ENCODE measurements at places on chromosomes 16 and 17. TPM values are rescaled to one million over a fixed set of nuclear protein-coding genes. Genes with fewer than 3 reads are reported as not detected.

The PSME3 gene
- 109 TPM for total RNA-seq

- H3K4me3 ChIP-seq: no peak overlapping the region
- no peaks in the 10 kb centered on the region for H3K36me3 ChIP-seq
- H3K4me1 ChIP-seq: peaks cover 7% of the 10 kb centered on the region
- peak; percentile 80 for DNase-seq
These were observed 83.2 kb downstream of the CNTNAP4 start for GRCh38 chr16:76360404-76360803.

DNA sequence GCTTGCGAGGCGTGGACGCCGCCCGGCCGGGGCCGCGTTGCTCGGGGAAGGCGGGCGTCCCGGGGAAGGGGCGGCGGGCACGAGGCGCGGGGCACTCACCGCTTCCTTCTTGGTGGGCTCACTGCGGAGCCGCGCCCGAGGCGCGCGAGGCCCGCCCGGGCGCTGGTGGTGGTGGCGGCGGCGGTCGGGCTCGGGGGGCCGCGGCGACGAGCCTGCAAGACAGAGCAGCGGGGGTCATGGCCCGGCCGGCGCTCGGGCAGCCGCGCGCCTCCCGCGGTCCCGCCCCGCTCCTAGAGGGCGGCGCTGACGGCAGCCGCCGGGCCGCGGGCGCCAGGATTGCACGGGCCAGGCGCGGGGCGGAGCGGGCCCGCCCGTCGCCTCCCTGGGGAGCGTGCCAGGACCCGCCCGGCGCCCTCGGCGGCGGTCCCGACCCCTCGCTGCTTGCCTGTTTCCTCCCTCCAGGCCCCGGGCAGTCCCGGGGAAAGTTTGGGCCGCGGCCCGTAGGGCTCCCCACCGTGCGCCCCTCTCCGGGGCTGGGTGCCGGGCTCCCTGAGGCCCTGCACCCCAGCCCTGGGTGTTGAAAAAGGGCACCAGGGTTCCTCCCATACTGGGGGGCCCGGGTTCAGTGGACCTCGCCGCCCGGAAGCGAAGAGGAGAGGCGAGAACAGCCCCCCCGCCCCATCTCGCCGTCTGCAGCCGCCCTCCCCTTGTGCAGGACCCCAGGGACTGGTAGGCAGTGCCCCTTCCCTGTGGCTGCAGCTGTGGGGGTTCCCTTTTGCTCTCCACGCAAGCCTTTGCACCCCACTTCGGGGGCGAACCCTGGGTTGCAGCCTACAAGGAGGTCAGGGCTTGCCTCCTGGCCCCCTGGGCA, at the start of gene C16orf74:
TSS of gene C16orf74 (minus strand) at position 270 of the 871 bp plus-strand sequence. CDS start 15,879 bp downstream, outside the sequence.
- H3K27ac ChIP-seq: no peak within 1 kb of the TSS
- H3K4me3 ChIP-seq: peak within 1 kb of the TSS; percentile 23
- peak; percentile 72 for DNase-seq
- H3K27me3 ChIP-seq: no peaks in the 10 kb centered on the region
- no peaks in the 10 kb centered on the region for H3K4me1 ChIP-seq
- peaks cover 3% of the 10 kb centered on the region for H3K36me3 ChIP-seq

DNA sequence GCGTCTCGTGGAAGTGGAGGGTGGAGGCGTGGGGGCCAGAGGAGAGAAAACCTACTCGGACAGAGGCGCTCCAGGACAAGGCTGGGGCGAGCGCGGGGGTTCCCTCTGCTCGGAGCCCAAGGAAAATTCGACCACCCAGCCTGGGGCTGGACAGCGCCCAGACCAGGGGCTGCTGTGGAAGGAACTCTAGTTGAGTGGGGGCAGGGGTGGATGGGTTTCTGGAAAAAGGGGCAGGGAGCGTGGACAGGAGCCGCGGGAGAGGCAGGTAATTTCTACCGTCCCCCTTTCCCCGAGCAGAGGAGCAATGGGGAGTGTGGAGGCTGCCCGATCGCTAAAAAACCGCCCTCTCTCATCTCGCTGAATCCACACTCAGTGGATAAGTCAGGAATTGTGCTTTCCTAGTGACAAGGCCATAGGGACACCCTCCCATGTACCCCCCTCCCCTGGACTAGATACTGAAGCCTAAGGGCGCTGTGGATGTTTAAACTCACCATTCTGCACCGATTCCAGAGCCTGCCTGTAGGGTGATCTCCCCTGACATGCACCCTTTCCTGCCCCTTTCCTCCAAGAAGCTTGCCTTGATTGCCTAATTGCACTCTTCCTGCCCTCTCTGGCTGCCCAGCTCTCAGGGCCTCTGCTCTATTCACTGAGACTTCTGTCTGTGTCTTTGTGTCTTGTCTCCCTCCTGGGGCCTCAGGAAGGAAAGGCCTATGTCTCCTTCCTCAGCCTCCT, 90.7 kb upstream of the TMEM97 start:
- H3K27ac ChIP-seq: peak overlapping the region; percentile 26
- peaks cover 17% of the 10 kb centered on the region for H3K27me3 ChIP-seq

The CACNG1 gene
- not detected for total RNA-seq

The LGALS9B gene
- 0.83 TPM for total RNA-seq

DNA sequence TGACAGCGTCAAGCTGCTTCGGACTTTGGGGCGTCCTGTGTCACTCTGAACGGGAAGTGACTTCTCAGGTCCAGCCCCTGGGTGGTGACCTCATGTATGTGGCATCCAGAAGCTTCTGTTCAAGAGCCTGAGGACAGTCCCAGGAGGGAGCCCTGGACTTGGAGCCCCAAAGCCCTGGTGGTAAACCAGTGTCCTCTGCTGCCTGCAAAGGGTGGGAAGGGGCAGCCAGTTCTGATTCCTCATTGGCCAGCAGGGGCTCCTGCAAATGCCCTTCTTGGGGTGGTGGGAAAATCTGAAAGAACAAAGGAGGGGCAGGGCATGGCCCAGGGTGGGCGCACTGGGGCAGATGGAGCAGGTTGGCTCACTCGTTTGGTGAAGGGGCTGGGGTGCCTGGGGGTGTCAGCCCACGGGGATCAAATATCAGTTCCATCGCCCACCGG, 1.6 kb downstream of the OSGIN1 start:
- DNase-seq: peak; percentile 60
- H3K27ac ChIP-seq: no peak overlapping the region
- peaks cover 5% of the 10 kb centered on the region for H3K4me1 ChIP-seq
- H3K4me3 ChIP-seq: no peak overlapping the region

The CD300H gene
- total RNA-seq: 1.1 TPM

- no peak overlapping the region for H3K27ac ChIP-seq
- H3K4me1 ChIP-seq: peaks cover 2% of the 10 kb centered on the region
- DNase-seq: no peak
- H3K27me3 ChIP-seq: no peaks in the 10 kb centered on the region
- H3K4me3 ChIP-seq: no peak overlapping the region
These were observed 32.7 kb downstream of the LITAF start for GRCh38 chr16:11554053-11554452.

DNA sequence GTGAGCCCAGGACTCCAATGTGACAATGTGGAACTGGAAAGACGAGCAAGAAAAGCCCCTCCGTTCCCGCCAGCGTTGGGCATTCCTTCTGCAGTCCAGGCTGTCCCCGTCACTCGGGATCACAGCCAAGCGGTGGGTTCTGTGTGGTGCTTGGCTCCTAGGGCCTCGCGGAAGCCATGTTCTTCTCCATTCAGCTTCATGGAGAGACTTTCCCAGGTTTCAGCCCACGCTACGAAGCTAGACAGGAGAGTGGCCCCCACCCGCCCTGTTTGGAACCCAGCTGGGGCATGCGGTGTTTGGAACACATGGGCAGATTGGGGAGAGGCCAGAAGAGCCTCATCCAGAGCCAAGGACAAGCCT, 5.8 kb downstream of the LMF1 start:
- no peaks in the 10 kb centered on the region for H3K27me3 ChIP-seq
- no peak overlapping the region for H3K4me3 ChIP-seq
- peaks cover 23% of the 10 kb centered on the region for H3K4me1 ChIP-seq

GRCh38 chr17:72516772-72517399, 396.1 kb downstream of the SOX9 start:
- no peak overlapping the region for H3K27ac ChIP-seq
- H3K27me3 ChIP-seq: no peaks in the 10 kb centered on the region
- no peaks in the 10 kb centered on the region for H3K36me3 ChIP-seq
- H3K4me3 ChIP-seq: no peak overlapping the region
- DNase-seq: no peak

DNA sequence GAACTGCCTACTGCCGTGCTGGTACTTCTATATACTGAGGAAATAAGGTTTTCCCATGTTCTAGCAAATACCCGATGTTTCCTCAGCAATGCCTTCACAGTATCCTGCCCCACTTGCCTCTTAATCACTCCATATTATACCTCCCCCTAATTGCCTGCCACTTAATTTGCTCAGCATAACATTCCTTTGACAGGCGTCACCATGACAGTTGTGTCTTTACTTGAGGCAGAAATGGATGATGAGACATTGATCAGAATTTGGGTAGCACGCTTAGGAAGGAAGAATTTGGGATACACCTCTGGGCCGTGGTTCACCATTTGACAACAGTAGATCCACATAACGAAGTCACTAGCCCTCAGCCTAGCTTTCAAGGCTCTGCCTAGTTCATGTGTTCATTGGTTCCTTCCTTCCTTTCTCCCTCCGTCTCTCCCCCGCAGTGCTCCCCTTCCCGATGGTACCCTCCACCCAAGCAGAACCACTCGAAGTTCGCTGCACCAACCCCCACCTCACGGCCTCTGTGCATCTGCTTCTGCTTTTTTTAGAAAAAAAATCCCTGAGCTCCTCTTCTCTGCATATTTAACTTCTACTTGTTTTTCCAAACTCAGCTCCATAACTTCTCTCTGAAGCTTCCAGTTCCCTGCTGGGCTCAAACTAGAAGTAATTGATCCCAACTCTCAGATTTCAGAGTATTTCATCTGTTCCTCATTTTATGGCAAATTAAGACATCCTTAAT, 19.4 kb downstream of the IQCK start:
- H3K4me1 ChIP-seq: no peaks in the 10 kb centered on the region
- peaks cover 2% of the 10 kb centered on the region for H3K36me3 ChIP-seq
- H3K27ac ChIP-seq: no peak overlapping the region
- no peaks in the 10 kb centered on the region for H3K27me3 ChIP-seq
- no peak for DNase-seq
- H3K4me3 ChIP-seq: no peak overlapping the region

The KRTAP9-4 gene
- total RNA-seq: not detected

DNA sequence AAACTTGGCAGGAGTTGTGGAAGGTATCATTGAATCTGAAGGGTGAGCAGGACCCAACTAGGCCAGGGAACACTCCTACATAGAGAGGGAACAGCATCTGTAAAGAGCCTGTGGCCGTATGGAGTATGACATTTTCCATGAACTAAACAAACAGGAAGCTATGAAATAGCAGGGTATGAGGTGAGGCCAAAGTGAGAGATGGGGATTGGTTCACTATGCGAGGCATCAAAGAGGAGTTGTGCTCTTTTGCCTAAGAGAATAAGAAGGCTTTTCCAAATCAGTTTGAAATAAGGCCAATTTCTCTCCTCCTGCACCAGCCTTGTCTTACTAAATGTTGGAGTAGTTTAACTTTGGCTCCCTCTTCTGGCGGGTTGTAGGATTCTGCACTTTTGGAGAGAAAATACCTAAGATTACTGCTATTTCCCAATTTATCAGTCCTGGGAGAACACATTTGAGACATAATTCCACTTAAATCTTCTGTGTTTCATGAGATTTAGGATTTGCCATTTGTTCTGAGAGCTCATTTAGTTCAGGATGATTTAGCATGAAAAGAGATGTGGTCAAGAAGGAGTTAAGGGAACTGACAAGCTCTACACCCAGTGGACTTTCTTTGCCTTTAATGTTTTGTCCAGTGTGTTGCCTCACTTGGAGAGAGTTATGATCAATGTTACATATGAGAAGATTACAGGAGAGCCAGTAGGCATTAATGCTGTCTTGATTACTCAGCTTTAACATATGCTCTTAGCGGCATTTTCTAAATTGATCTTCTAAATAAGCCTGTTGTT, 55.4 kb downstream of the TNRC6C start:
- no peaks in the 10 kb centered on the region for H3K4me1 ChIP-seq
- no peak overlapping the region for H3K4me3 ChIP-seq
- DNase-seq: peak; percentile 92
- H3K27me3 ChIP-seq: no peaks in the 10 kb centered on the region
- H3K27ac ChIP-seq: no peak overlapping the region

DNA sequence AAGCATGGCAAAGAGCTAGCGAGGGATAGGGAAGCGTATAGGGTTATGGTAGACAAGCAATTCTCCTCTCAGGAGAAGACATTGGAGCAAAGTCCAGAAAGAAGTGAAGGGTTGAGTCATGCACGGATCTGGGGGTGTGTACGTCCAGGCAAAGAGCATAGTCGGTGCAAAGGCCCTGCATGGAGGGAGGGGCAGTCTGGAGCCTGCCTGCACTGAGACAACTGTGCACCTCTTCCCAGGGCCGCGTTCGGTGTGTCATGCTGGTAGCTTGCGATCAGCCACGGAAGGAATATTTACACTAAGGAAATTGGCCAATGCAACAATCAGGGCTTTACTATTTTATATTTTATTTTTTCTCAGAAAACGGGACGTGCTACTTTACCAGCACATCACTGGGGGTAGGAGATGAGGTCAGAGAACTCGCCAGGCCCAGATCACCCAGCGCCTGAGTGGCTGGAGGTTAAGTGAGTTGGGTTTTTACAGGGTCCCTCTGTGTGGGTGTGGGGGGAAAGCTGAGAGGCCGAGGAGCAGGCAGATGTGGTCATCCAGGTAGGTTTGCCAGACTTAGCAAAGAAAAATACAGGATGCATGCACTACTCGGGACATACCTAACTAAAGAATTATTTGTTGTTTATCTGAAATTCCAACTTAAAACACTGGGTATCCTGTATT, 6.7 kb upstream of the B9D1 start:
- H3K27ac ChIP-seq: peak overlapping the region; percentile 32
- no peak for DNase-seq
- H3K36me3 ChIP-seq: no peaks in the 10 kb centered on the region
- no peaks in the 10 kb centered on the region for H3K27me3 ChIP-seq
- peaks cover 18% of the 10 kb centered on the region for H3K4me1 ChIP-seq

- no peaks in the 10 kb centered on the region for H3K36me3 ChIP-seq
- no peaks in the 10 kb centered on the region for H3K4me1 ChIP-seq
- no peak overlapping the region for H3K4me3 ChIP-seq
- no peaks in the 10 kb centered on the region for H3K27me3 ChIP-seq
- H3K27ac ChIP-seq: no peak overlapping the region
These were observed 7.5 kb upstream of the SMTNL2 start for GRCh38 chr17:4576729-4577322.

GRCh38 chr16:81432937-81433557, 11.6 kb upstream of the CMIP start:
- no peak for DNase-seq
- no peak overlapping the region for H3K4me3 ChIP-seq
- H3K27me3 ChIP-seq: no peaks in the 10 kb centered on the region
- H3K36me3 ChIP-seq: no peaks in the 10 kb centered on the region

Data from lung (tissue), 17 donors.